CD4-positive, alpha-beta T cell (primary cell): ENCODE measurements at places on chromosomes 2 and 18.

- DNase-seq: no peak
Observed at GRCh38 chr18:78647018-78647417, 332.6 kb upstream of the SALL3 start.

DNA sequence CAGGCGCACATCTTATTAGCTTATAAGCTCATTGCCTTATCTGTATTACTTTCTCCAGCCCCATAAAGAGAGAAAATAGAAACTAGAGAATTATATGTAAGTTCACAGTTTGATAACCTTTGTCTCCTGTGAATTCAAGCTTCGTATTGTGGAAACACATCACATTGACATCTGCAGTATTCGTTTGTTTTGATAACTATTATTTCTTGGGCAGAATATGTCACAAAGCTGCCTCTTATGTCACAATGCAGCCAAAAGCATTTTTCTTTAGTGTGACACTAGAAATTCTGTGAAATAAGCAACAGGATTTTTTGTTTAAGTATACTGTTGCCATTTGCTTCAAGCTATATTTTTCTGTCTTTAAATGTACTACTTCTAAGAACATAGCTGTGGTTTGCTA is 221.5 kb downstream of the DOK6 start:
- no peak for DNase-seq

DNA sequence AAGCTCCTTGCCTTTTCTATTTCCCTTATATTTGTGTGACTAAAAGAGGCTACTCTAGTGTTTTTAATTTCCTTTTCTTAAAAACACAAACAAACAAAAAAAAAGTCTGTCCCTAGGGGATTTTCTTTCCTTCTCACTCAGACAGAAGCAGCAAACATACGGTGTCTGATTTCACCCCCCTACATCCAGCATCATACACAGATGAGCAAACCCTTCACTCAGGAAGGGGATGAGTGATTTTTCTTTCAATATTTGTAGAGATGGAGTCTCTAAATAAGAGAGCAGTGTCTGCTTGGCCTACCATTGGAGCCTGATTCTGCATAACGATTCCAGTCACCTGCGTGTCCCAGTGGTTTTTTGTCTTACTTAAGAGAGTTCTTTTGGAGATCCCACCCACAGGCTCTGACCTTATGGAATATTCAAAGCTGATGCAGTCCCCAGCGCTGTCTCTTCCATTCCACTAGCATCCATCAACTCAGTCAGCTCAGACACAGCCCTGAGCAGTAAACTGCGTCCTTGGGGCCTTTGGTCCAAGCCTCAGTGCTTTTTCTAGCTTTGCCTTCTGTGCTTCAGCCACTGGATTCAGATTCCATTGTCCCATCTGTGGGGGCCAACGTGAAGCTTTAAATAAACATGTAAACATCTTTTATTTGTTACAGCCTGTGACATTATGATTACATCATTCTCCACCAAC is 52.6 kb upstream of the TPO start:
- no peak for DNase-seq

GRCh38 chr2:95185973-95186372 is 20.4 kb downstream of the ZNF2 start:
- DNase-seq: no peak

GRCh38 chr2:40431600-40431955 is 20.3 kb downstream of the SLC8A1 start:
- no peak for DNase-seq

GRCh38 chr2:241029599-241030332 is 31.3 kb downstream of the SNED1 start:
- no peak for DNase-seq

- no peak for DNase-seq
Observed at GRCh38 chr2:19033240-19033639, 325.2 kb downstream of the OSR1 start.

DNA sequence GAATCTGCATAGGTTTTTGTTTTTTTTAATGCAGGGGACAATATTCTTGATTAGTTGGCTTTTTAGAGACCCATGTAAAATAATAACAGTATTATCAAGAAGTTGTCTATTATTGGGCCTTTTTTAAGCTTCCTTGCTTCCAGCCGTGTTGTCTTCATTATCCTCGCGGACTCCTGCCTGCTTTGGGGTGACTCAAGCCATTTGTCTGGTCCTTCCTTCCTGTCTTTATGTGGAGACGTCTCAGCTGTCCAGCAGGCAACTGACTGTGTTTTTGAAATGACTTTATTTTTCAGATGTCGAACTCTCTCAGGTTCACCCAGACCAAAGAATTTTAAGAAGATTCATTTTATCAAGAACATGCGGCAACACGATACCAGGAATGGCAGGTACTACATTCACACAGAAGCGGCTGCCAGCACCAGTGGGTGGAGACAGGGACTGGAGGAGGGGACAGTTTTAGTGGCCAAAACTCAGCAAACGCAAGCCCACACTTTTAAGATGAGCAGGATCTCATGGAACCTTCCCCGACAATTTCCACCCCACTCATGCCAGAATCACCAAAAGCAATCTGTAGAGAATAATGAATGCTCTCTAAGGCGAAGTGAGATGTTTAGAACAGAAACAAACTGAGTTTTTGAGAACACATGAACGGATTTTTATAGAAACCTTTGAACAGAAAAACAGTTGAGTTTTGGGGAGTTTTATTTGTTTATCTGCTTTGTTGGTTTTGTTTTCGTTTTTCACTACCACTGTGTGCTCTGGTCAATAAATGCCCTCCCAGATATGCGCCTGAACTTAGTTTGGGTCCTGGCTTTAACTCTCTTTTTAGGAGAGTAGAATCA is 59.1 kb downstream of the CABLES1 start:
- DNase-seq: no peak

- DNase-seq: no peak
Observed at GRCh38 chr2:236940497-236940896, 145.2 kb upstream of the COPS8 start.

DNA sequence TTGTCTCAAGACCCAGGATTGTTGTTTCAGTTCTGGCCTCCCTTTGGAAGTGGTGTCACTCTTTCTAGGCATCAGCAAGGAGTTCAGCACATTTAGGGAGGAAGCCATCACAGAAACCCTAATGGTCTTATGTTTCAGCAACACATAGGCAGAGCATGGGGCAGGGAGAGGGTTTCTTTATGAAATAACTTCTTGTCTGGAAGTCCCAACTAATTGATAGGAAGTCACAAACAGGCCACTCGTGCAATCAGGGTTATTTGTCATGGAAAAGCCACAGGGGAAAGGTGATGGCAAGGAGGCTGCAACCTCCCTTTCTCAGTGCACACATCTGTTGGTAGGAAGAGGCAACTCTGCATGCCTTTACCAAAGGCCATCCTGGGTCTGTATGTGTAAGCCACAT is 103.0 kb downstream of the BCL11A start:
- DNase-seq: no peak

DNA sequence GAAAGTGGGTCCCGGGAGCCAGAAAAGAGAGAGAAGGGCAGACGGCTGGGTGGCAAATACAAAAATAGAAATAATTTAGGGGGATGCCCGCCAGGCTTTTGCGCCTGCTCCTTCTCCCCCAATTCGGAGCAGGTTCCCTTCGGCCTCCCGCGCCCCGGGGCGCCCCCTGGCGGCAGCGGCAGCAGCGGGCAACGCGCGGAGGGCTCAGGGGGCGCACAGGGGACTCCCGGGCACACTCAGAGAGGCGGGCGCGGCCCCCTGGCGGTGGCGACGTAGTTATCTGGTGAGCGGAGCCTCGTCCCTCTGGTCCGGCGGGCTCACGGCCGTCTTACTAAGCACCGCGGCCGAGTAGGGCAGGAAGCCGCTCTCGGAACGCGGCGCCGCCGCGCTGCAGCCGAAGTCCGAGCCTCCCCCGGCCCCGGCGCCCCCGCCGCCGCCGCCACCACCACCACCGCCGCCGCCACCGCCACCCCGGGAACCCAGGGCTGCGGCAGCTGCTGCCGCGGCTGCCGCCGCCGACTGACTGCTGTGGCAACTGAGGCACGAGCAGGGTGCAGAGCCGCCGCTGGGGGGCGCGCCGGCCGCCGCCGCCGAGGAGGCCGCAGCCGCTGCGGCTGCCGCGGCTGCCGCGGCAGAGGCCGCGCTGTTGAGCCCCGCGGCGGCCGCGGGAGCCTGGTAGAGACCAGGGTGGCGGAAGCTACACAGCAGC is 3.8 kb downstream of the EVX2 start:
- no peak for DNase-seq

DNA sequence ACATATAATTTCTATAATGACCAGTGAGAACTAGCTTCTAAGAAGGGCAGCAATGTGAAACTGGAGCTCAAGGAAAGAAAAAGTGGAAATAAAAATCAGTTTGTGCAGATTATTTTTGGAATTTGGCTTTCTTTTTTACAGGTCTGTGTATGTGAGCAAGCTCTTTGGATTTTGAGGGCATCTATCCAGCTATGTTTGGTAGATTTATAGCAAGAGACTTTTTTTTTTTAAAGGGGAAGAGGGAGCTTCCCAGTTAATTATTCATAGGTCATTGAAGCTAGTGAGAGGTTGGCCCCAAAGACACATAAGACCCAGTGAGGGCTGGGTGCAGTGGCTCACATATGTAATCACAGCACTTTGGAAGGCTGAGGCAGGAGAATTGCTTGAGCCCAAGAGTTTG is 24.0 kb upstream of the COLEC12 start:
- DNase-seq: no peak

DNA sequence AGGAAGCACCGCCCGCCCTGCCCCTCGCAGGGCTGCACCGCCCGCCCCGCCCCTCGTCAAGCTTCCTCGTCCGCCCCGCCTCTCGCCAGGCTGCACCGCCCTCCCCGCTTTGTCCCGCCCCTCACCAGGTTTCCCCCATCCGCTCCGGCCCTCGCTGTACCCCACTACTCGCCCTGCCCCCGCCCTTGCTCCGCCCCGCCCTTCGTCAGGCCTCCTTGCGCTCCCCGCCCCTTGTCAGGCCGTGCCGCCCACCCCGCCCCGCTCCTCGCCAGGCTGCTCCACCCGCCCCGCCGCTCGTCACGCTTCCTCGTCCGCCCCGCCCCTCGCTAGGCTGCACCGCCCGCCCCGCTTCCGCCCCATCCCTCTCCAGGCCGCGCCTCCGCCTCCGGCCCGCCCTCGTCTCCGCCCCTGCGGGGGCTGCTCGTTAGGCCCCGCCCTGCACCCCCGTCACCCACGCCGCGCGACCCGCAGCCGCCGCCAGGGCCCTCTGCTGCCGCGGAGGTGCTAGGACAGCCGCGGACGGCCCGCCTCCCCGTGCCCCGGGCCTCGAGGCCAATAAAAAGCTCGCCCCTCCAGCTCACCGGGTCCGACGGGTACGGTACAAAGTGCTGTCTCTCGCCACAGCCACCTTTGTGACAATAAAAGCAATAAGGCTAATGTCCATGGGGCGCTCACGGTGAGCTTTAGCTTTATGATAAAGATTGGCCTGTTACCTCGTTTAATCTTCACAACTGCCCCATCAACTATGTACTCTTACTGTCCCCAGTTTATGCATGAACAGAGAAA is 602 bp upstream of the DNPEP start:
- peak; percentile 99 for DNase-seq

DNA sequence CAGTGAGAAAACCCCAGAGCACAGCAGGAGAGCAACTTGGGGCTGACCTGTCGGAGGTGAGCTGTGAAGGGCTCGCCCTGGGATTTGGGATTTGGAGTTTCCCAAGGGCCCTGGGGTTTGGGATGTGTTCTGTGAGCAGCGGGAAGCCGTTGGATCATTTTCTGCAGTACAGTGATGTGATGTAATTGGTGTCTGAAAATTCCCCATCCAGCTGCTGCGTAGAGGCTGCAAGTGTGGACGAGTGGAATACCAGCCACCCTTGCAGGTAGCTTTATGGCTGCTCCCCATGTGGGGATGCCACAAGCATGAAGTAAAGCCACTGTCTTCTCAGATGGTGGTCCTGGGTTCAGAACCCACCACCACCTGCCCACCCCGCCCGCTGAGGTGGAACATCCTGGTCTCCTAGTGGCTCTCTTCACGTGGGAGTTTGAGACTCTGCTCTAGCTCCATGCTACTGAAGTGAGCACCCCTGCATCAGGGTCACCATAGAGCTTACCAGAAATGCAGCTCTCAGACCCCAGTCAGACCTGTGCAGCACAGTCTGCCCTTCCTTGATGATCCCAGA is 15.0 kb downstream of the IMPA2 start:
- no peak for DNase-seq

DNA sequence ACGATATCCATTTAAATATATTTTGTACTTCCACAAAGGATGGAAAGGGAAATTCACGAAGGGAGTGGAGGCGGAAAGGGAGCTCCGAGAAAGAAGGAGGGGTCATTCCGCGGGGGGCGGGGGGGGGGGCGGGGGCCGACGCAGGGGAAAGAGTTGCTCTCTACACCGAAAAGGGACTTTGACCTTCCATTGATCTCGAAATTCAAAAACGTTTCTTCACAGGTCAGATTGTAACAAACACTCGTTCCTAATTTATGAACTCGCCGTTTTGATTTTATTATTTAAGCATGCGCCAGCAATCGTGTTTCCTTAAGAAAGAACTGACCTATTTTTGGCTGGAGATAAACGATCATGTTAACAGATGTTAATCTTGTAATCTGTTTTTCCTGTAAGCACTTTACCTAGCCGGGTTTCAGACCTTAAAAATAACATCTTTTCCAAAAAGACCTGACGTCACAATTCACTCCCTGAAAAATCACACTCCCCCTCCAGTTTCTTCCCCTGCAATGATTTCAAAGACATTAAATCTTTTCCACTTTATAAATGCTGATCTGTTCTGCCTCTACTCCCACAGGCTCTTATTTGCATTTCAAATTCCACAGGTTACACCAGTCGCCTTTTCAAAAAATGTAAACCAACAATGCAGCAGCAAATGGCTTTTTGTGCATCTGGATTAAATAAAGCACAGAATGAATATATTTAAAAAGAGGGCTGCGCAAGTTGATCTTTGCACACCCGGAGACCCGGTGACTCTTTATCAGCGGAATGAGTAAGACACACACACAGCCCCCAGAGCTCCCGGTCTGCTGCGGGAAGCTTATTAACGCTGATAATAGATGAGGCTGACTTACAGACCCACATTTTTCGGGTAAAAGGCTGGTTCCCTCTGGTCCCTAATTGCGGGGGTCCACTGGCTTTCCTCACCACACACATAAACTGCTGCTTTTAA is 1.6 kb downstream of the ZNF516 start:
- DNase-seq: peak; percentile 50

- DNase-seq: no peak
Observed at GRCh38 chr2:46704041-46704440, 211.6 kb downstream of the MCFD2 start.

GRCh38 chr2:21261591-21261990 is 137.8 kb downstream of the TDRD15 start:
- DNase-seq: no peak

DNA sequence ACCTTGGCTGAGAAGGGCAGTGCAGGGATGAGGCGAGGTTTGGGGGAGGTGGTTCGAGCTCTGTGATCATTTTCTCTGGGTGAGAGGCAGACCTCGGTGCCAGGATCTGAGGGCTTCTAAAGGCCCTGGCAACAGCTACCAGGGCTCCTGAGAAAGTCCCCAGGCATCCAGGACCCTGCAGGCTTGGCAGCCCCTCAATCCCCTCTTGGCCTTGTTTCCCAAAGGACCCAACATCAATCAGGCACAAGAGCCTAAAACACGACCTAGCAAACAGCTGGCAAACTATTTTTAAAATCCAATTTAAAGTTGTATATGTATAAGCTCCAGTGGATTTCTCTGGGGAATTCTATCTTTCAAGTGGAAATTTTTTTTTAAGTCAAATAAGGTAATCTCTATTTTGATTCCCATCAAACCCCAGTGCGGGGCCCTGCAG is 15.0 kb upstream of the MAT2A start:
- no peak for DNase-seq
